Thymus (tissue), 14 donors: ENCODE measurements at places on chromosomes 7 and 10. TPM values are rescaled to one million over a fixed set of nuclear protein-coding genes. Genes with fewer than 3 reads are reported as not detected.
A peak's percentile ranks its signal among the peaks of the same experiment; 100 is the strongest.

DNA sequence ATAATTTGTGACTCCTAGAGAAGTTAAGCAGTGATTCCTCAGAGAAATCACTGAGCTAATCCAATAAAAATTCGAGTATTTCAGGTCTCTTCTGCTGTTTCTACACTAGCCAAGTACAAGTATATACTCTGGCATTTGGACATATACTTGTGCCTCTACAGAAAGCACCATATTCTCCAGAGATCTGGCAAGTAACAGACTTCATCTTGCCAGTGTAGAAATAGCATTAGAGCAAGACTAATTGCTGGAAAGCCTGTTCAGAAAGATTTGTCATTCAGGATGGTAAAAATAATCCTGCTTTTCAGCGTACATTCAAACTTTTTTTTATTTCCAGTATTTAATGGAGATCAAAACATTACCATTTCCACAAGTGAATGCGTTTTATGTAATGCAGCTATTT is 410.8 kb upstream of the ETV1 start:
- no peak for DNase-seq

GRCh38 chr7:100808354-100808875 is 18.9 kb downstream of the EPHB4 start:
- no peak for DNase-seq

DNA sequence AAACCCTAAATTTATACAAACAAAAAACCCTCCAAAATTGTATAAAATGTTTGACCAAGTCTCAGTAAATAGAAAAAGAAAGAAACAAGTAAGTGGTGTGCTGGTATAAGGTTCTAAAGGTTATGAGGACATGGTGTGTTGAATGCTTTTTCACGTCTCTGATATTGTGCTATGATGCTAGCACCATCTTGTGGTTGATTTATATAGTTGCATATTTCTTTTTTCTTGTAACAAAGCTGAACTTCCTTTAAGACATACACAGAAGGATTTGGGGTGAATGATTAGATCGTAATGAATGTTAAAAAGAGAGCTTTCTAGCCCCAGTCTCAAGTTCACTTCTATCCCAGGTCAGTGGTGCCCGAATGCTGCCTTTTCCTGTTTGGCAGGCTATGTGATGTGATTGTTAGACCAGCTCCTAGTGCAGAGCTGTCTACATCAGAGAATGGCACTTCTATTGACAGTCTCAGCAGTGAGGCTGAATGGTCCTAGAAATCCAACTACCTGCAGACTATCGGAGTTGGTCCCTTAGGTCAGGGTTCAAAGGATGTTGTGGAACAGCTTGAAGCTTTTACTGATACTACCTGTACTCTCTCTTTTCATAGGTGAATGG is 25.0 kb downstream of the VTI1A start:
- peak; percentile 34 for DNase-seq

GRCh38 chr7:142568435-142569097 is 180.7 kb upstream of the PRSS1 start:
- no peak for DNase-seq

GRCh38 chr10:113899952-113900598 is 45.6 kb downstream of the NHLRC2 start:
- no peak for DNase-seq

GRCh38 chr10:118472415-118473304 is 122.8 kb downstream of the PRLHR start:
- no peak for DNase-seq

DNA sequence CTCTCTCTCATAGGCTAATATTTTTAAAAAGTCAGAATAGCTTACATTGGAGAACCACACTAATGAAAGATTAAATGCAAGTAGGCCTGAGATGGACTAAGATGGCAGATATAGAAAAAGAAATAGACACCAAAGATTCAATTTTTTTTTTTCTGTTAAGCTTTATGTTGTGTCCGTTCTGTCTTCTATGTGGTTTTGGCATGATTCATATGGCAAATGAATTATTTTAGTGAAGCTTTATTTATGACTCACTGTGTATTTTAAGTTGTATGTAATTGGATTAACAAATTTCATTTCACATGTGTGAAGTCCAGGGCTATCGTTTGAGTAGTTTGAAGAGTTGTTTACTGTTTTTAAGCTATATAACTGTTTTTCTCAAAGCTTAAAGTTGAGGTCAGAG is 214.8 kb downstream of the CAMK1D start:
- no peak for DNase-seq

GRCh38 chr7:141960687-141961422 is 12.7 kb downstream of the TAS2R38 start:
- DNase-seq = no peak

DNA sequence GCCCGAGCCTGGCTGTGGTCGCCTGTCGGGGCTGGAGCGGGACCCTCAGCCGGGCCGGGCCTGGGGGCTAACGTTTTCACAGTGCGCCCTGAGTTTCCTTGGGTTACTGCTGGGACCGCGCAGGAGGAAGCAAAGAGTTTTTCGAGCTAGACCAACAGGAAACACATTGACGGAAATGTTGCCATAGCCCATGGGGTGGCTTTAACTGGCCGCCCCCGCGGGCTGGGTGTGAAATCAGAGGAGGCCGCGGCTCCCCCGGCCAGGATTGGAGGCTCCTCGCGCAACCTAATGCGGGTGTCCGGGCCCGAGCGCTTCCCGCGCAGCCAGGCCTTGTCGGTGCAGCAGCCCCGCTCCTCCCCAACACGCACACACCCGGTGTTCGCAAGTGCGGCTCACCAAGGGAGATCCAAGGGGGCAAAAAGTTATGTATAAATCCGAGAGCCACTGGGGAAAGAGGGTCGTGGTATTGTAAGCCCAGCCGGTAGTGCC is 1.9 kb downstream of the HHEX start:
- peak; percentile 33 for DNase-seq

DNA sequence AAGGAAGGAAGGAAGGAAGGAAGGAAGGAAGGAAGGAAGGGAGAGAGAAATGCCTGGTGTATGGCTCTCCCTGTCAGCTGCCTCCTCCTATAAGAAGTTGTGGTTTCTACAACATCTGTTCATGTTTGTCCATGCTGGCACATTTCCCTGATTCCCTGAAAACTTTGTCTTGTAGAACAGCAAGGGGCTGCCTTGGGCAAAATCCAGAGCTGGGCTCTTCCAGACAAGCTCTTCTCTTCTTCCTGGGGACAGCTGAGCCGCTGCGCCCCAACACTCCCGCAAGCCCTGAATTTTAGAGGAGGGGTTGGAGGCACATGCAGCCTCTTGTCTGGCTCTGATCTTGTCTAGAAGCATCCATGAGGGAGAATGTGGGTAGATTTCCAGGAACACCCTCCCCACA is 282.0 kb upstream of the ADARB2 start:
- no peak for DNase-seq

FAM25C gene
- 0.57 TPM for total RNA-seq

ANKRD30A gene
- total RNA-seq = not detected

IGF2BP3 gene
- total RNA-seq = 16.5 TPM

FAM237B gene
- total RNA-seq = not detected

GOT1 gene
- 19.9 TPM for total RNA-seq

CCDC7 gene
- 31.0 TPM for total RNA-seq

C7orf57 gene
- total RNA-seq = 0.05 TPM
